ENCODE measurements at places on chromosomes 12 and 14. TPM values are rescaled to one million over a fixed set of nuclear protein-coding genes. Genes with fewer than 3 reads are reported as not detected.

DNA sequence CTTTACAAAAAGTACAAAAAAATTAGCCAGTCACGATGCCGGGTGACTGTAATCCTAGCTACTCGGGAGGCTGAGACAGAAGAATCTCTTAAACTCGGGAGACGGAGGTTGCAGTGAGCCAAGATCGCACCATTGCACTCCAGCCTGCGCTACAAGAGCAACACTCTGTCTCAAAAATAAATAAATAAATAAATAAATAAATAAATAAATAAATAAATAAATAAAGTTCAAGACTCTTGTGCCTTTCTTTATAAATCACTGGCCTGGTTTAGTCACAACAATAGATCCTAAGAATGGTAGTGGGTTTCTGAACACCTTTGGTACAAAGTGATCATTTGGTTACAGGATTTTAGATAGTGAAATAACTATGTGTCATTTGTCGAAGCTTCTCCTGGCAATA is 46.1 kb downstream of the ARL1 start:
- DNase-seq, result no peak

DNA sequence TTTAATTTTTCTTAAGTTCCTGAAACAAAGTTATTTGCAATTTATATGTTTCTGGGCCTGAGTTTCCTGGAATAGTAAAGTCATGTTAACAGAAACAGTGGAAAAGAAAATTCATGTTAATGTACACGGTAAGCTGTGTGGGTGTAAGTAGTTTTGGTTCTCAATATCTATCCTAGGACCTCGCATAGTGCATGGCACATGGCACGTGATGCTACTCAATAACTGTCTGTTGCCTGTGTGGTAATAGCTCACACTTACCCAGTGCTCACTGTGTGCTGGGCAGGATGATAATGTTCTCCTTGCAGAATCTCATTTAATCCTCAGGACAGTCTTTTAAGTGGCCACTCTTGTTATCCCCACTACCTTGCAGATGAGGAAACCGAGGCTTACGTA is 100.7 kb downstream of the DUSP16 start:
- DNase-seq, result no peak

- no peak for DNase-seq
Measured at GRCh38 chr14:60133487-60133886, 31.7 kb downstream of the DHRS7 start.

Gene TMPRSS12
- not detected for total RNA-seq

DNA sequence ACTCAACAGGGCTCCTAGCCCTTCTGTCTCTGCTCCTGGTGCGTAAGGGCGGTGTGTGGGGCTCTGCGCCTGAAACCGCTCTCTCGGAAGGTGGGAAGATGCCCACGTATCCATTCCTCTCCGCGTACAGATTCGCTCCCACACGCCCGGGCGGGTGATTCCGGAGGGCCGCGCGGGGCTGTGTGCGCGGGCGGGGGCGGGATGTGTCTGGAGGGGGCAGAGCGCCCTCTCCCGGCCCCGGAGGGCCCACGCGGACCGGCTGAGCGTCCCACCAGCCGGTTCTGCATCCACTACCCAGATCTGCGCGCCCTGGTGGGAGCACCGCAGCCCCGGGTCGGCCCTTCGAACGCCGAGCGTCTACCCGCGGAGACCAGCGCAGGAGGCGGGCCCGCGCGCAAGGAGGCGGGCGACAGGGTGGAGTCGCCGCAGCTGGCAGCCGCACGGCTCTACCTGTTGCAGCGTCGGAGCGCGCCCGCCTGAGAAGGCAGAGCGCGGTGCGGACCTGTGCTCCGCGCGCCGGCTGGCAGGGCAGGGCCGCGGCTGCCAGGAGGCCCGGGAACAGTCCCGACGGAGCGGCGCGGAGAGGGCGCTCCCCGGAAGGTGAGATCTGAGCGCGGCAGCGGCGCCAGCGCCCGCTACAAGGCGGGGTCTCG is 1.4 kb upstream of the KCNK13 start:
- peak; percentile 63 for DNase-seq

DNA sequence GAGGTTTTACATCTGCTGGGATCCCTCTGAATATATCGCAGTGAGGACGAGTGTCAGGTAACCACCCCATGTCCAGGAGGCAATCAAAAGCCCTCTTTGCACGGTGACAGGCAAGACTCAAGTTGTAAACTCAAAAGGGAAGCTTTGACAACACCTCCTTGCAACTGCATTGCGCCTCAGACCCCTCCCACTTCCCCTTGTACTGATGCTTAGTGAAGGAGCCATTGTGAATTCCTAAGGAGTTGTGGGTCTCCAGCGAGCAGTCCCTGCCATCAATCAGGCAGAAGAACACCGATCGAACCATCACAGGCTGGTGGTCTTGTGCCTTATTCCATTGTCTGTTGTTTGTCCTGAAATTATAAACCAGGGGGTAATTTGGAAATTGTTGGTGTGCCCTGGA is 112.6 kb downstream of the CCDC60 start:
- no peak for DNase-seq

- DNase-seq, result no peak
Measured at GRCh38 chr12:97487470-97487869, 24.9 kb downstream of the RMST start.

DNA sequence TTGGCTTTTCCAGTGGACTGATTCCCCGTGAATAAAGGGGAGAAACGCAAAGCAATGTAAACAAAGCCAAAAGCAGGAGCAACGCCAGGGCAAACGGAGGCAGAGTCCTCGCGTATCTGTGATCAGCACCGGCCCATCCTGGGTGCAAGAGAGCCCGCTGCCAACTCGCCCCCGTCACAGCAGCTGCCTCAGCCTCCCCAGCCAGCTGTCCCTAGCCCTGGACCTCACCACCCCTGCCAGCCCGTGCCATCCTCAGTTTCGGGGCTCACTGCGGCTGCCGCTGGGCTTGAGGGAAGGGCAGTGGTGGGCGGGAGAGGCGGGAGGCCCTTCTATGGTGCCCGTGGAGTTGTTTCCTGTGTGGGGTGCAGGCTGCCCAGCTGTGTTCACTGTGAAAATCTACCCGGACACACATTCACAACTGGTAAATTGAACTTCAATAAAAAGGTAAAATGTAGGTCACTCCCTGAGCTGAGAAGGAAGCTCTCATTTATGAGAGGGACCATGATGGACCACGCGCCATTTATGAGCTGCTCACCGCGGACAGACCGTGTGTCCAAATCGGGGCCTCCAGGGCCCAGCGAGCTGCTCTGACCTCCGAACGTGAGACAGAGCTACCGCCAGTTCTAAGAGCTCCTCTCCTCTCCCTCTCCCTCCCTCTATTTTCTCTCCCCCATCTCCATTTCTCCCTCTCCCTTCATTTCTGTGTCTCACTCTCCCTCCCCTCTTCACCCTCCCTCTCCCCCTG is 330.5 kb upstream of the SFSWAP start:
- no peak for DNase-seq

- DNase-seq, result no peak
Measured at GRCh38 chr12:4979737-4980136, 63.9 kb upstream of the KCNA5 start.

Gene ZNF84
- 27.2 TPM for total RNA-seq

Gene RILPL2
- 3.1 TPM for total RNA-seq

DNA sequence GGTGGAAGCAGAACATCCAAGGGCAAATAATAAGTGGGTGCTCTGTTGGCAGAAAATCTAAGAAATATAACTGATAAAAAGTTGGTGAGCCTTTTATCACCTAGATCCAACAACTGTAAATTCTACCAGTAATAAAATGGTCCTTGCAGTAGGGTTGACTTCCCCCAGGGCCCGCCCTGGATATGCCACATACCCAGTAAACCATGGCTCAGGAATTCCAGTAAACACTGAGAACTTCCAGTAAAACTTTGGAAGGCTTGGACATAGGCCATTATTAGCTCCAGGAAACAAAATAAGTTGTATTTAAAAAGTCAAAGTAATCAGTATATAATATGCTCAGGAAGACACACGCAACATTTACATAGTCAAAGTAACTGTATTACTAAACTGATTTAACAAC is 402.2 kb downstream of the BCAT1 start:
- no peak for DNase-seq

Gene SERPINA3
- 7.2 TPM for total RNA-seq

Gene LMNTD1
- total RNA-seq, result not detected

- DNase-seq, result no peak
Measured at GRCh38 chr12:64120568-64120967, 101.5 kb downstream of the KICS2 start.

Gene DAO
- total RNA-seq, result not detected

GRCh38 chr12:120814903-120815429 is 89.2 kb downstream of the SPPL3 start:
- no peak for DNase-seq

Gene DUSP6
- 50.0 TPM for total RNA-seq

DNA sequence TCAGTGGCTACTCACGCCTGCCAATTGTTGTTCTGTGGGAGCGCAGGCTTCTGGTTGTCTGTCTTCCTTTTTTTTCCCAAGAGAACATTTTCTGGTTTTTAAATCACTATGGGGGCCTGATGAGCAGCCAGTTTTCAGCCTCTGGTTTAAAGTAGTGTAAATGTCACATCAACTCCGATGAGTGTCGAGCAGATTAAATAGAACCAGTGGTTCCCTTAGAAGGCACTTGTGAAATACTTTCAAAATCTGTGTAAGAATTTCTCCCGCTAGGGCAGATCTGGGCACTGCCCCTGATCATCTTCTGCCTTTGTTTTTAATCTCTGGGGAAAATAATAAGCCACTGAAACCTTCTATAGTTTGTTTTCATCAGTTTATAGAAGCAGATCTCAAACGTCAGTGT is 130.4 kb downstream of the PRIMA1 start:
- no peak for DNase-seq

DNA sequence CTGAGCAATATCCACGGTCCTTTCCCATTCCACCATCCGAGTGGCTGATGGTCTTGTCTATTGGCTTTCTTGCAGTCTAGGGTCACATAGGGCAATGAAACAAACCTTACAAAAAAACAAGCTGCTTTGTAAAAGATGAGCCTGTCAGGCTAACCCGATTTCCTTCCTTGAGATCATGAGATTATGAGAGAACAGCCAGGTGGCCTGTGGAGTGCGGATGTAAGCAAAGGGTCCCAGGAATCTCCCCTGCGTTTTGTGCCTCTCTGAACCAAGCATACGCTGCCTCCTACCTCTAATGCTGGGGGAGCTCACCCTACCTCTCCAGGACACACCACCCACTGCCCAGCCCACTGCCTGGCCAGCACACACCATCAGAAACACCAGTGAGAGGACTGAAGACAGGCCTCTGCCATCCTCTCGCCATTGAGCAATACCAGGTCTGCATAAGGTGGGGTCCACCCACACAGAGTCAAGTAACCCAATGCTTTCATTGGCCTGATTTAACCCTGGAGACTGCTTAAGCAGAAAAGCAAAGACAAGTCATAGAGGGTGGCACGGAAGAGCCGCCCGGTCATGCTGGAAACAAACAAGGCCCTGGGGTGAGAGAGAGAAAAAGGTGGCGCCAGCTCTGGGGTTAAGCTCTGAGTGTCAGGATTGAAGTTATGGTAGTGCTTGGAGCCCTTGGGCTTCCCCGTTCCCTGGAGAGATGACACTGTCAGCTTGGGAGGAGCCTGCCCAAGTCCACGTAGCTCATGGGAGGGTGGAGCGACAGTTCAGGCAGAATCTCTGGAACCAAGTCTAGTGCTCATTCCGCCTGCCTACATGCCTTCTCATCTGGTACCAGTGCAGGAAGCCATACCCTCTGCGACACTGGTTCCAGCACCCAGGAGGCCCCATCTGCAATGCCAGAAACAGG is 46.6 kb downstream of the CALM1 start:
- no peak for DNase-seq

DNA sequence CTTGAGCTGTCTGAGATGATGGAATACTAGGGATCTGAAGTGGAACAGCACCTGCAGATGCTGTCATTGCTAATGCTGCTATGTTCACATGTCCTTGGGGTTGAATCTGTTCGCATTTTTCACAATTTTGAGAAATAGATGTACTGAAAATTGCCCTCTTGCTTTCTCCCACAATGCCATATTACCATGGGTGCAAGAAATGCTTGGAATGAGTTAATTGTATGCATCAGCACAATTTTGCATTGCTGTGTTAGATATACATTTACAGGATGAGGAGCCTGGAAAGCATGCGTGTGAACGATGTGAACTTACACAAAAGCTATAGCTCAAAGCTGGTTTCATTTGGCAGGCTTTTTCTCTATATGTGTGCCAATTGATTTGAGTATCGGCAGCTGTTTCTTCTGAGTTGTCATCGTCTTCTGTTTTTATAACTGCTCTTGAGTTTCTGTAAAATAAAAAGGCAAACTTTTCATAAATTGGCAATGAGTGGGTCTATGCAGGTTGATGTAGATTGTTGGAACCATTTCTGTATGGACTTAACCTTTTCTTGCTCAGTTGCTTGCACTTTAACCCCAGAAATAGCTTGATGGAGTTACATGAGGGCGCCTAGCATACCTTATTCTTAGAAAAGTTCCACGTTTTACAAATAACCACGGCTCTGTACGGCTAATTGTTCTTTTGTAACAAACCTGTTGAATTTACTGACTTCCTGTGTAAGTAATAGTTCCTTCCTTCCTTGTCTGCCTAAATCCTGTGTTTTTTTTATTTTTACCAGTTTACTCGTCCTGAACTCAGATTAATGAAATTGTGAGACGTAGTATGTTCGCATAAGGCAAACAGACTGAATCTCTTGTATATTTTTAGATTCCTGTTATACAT is 105.9 kb downstream of the FGD4 start:
- DNase-seq, result peak; percentile 85

DNA sequence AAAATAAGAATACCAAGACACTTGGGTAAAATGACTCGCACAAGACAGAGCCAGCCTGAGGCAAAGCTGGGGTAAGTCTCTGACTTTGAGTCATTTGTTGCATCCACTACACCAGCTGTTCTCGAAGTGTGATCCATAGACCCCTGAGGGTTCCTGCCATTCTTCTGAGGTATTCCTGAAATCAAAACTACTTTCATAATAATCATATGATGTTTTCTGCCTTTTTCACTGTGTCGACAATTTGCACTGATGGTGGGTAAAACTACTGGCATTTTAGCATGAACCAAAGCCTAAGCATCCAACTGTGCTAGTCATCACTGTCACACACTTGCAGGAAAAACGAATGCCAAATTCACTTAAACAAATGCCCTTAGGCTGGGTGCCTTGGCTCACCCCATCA is 135.5 kb upstream of the FUT8 start:
- DNase-seq, result peak; percentile 11

Gene ALX1
- not detected for total RNA-seq

DNA sequence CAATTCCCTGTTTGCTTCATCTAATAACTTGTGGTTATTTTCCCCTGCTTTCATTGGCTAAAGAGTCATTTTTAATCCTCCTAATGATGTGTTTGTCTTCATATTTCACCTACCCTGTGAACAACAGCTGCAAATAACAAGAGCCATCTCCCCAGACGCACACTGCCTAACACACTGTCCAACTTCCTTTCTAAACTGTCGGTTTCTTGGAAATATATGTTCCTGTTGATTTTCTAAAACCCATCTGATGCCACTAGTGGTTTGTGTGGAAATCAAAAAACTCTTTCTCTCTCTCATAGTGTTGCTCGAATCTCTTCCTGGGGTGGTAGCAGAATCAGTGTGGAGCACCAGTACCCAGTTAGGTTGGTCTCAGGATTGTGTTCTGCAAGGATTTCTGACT is 226.9 kb downstream of the EPS8 start:
- DNase-seq, result no peak

Gene SLCO1C1
- total RNA-seq, result not detected

- no peak for DNase-seq
Measured at GRCh38 chr14:103828315-103828967, 18.9 kb downstream of the PPP1R13B start.
